ENCODE measurements at places on chromosomes 3 and 15.

DNA sequence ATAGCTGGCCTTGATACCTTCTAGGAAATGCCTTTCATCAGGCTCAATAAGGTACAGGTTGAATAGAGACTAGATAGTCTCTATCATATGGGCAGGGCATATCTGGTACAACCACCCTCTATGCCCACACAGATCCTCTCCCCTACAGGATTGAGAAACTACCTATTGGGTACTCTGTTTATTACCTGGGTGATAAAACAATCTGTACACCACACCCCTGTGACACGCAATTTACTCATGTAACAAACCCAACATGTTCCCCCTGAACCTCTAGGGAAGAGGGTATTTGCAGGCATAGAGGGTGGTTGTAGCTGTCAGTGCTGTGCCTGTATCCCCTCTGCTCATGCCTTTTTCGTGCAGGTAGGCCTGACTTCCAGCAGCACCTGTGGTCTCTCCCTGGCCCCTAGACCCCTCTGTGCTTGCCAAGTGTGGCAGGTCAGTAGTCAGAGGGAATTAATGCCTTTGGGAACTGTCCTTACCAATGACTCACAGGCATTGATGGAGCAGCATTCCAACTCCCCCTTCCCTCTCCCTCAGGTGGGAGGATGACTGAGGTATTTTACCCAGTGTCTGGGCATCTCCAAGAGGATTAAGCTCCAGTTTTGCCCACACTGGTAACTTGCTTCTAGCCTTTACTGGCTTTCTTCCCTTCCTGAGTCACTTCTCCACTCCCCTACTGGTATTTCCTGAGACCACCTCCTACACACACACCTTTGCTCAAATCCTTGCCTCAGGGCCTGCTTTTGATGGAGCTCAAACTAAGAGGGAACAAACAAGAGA is 18.3 kb downstream of the CLSTN2 start:
- no peak for DNase-seq

DNA sequence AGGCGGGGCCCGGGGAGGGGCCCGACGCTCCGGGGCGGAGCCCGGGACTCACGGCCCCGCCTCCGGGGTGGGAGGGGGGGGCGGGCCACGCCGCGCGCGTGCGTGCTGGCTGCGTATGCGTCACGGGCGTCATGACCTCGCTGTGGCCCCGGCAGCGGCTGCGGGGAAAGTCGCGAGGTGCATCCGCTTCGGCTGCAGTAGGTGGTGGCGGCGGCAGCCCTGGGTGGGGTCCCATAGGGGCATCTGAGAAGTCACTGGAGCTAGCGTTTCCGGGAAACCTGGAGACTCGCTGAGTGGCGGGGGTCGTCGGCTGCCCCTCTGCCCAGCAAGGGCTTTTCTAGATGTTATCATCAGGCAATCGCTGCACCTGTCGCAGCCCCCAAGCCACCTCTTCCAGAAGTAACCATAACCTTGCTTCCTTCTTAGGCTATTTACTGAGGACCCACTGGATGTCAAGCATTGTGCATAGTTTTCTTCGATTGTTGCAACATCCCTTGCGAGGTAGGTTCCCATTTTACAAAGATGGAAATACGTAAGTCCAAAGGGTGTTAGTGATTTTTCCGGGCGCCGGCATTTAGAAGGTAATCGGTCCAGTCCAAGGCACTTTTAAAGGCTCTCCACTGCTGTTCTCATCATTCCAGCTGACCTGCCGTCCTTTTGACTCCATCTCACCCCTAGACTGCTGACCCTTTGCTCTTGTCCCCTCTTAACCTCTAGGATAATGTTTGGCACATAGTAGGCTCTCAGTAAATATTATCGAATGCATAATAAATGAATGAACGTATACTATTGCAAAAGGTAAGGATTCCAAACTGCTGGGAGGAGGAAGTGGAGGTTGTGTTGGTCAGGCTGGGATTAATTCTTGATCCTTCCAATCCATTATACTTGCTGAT is at the start of gene GDPGP1:
TSS of gene GDPGP1 (plus strand) at position 114 of the 893 bp plus-strand sequence. CDS start 6,700 bp downstream, outside the sequence.
- peak; percentile 65 for DNase-seq

DNA sequence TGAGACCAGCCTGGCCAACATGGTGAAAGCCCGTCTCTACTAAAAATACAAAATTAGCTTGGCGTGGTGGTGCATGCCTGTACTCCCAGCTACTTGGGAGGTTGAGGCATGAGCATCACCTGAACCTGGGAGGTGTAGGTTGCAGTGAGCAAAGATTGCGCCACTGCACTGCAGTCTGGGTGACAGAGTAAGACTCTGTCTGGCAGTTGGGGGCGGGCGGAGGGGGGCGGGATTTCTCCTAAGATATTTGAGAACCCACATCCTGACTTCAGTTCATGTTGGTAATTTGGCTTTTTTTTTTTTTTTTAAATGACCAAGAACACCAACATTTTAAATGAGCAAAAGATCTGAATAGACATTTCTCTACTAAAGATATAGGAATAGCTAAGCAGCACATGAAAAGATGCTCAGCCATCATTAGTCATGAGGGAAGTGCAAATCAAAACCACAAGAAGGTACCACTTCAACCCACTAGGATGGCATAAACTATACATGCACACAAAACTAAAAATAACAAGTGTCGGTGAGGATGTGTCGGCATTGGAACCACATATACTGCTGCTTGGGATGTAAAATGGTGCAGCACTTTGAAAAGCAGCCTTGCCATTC is 75.6 kb upstream of the LMOD3 start:
- DNase-seq: no peak

DNA sequence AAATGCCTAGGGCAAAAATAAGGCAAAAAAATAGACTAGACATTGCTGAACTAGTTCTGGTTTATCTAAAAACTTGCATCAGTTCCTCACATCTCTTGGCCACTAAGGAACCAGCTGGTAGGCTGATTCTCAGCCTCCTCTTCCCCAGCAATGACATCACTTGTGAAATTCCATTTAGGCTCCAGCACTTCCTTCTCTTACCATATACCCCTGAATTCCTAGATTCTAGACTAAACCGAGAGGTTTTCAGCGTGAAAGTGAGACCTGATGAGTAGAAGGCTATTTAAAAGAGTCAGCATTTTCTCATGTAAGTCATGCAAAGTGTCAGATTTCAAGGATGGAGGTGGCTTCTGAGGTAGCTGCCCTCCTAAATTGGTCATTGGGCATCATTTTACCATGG is 247.1 kb upstream of the CDIN1 start:
- no peak for DNase-seq

- no peak for DNase-seq
These were observed 531.3 kb upstream of the MCTP2 start for GRCh38 chr15:93700051-93700450.

- no peak for DNase-seq
These were observed 155.0 kb downstream of the DUT start for GRCh38 chr15:48486228-48486627.

GRCh38 chr3:140859592-140860336 is 81.9 kb upstream of the SLC25A36 start:
- peak; percentile 3 for DNase-seq

GRCh38 chr3:38958026-38958720 is 93.6 kb downstream of the SCN11A start:
- no peak for DNase-seq

GRCh38 chr15:39461536-39462130 is 119.2 kb upstream of the THBS1 start:
- DNase-seq: no peak

DNA sequence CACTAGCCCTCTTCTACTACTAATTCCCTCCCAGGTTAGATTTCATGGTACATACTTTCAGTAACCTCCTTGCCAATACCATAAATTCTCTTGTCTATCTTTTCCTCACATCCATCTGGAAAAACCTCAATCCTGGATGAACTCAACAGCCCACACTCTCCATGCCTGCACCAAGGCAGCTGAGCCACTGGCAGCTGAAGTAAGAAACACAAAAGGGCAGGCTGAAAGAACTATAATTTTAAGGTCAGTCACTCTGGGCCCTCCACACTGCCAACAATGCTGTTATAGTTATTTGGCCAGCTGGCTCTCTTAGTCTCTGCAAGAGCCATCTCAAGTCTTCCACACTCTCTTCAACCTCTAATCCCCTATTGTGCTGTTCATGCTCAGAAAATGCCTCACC is 15.1 kb upstream of the TIPARP start:
- DNase-seq: no peak

DNA sequence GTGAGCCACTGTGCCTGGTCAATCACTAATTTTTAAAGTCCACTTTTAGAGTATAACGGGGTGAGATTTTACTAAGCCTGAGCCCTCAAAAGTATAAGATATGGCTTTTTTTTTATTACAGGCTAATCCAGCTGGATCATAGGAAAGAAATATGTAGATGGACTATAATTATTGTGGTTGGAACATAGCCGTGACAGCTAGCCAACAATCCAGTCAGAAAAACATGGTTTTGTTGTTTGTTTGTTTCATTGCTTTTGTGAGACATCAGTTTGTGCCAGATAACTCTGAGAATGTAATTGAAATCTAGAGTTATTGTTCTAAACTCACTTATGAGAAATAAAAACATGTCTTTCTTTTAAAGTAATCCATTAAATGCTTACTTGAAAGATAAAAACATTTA is 37.3 kb upstream of the ATOSA start:
- DNase-seq: no peak

DNA sequence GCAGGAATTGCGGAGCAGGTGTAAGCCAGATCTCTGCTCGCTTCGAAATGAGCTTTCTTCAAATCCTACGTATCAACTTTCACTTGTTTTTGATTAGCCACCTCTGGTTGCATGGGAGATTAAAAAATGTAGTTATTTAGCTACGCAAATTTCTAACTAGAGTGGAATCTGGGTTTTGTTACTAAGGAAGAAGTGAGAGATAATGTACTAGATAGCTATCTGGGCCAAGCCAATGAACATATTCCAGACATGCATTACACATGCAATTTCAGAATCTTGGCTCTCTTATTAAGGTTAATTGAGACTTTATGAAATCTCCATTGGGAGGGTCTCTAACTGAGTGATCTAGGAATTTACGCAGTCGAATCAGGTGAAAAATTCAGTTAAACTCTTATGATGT is 765.7 kb downstream of the DIPK2A start:
- no peak for DNase-seq

GRCh38 chr15:60609721-60610320 is 130.9 kb upstream of the ICE2 start:
- DNase-seq: no peak

GRCh38 chr15:98728082-98728810 is 79.9 kb downstream of the IGF1R start:
- no peak for DNase-seq

DNA sequence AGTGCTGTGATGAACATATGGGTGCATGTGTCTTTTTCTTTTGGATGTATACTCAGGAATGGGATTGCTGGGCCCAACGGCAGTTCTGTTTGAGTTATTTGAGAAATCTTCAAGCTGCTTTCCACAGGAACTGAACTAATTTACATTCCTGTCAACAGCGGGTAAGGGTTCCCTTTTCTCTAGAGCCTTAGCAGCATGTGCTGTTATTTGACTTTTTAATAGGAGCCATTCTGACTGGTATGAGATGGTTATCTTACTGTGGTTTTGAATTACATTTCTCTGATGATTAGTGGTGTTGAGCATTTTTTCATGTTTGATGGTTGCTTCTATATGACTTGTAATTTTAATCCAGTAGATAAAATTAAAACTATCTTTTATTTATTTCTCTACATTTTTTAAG is 1168.6 kb upstream of the ALCAM start:
- no peak for DNase-seq

DNA sequence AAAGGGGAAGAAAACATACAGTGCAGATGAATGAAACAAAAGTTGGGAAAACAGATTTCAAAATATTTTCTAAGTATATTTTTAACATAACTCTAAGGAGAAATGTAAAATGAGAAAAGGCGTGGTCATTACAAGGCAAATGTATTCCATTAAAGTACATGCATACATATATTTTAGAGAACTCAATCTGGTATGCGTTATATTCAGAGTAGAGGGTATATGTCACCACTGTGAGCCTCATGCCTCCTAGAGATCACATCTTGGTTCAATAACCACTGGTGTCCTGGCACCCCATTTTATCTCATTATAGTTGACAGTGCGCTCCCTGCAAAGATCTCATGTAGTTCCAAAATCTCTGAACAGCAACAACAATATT is 77.5 kb downstream of the SMARCC1 start:
- no peak for DNase-seq

DNA sequence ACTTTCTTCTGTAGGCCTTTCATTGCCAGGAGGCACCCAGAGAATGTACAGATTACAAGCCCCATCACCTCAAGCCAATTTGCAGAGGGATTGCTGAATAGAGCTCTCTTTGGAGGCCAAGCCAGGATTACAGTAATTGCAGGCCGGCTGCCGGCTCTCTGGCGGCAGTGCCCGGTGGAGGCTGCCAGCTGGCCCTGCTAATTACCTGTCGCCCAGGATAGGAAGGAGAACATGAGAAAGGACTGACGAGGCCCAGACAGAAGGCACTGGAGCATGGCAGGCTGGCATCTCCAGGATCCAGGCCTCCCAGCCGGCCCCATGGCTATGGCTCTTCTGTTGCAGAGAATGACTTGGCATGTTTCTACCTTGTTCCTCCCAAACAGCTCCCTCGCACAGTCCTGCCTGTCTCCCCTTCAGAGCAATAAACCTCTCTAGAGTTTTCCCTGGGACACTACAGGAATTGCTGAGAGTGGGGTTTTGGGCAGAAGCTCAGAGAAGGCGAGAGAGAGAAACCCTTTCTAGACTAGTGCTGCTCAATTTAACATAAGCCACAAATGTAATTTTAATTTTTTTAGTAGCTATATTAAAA is 273.6 kb upstream of the PROK2 start:
- DNase-seq: no peak

GRCh38 chr3:178583963-178584575 is 47.8 kb downstream of the KCNMB2 start:
- no peak for DNase-seq

- DNase-seq: no peak
These were observed 15.5 kb upstream of the LRRN1 start for GRCh38 chr3:3783696-3784095.

- DNase-seq: no peak
These were observed 40.5 kb downstream of the ARMC8 start for GRCh38 chr3:138227650-138228049.

DNA sequence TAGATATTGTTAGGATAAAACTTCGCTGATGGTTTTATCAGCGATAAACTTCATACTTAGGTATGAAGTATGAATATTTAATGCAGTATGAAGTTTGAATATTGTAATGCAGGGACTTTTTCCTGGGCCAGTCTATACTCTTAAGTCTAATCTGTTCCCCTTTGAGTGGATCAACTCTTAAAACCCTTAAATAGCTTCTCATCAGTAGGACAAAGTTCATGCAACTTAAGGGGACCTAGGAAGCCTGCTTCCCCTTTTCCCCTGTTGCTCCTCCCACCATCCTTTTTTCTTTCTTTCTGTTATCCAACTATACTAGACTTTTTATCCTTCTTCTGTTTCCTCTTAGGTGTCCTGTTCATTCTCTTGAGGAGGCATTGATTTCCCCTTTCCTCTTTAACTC is 78.7 kb downstream of the MITF start:
- DNase-seq: no peak

GRCh38 chr3:153051427-153052095 is 110.5 kb upstream of the RAP2B start:
- no peak for DNase-seq

DNA sequence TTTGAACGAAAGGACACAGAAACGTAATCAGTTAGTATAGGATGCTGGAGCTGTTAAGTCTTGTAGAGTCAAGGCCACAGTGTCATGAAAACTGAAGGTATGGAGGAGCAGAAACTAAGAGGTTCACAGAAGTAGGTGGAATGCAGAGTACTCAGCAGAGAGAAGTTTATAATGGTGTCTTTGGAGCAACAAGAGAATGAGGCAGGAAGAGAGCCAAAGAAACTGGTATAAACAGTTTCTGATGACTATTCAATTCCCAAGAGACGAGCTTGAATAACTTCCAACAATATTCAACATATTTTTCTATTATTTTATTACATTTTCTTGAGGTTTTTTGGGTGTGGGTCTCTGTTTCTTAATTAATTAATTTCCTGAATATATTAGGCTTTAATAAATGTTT is 29.6 kb downstream of the GALK2 start:
- DNase-seq: no peak
